ENCODE measurements at places on chromosomes 2 and 18.

DNA sequence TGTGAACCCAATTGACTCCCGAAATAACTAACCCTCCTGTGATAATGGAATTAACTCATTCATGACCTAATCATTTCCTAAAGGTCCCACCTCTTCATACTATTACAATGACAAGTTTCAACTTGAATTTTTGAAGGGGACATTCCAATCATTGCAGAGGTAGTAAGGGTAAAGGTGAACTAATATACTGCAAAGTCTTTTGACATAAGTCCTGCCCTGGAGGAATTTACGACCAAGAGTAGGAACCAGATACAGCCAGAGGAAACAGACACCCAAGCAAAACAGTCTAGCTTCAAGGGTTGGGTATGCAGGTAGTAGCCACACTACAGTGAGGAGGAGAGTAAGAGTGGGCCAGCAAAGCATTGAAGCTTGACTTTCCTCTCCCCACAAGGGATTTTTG is 1.2 kb upstream of the SRBD1 start:
- no peak for DNase-seq

DNA sequence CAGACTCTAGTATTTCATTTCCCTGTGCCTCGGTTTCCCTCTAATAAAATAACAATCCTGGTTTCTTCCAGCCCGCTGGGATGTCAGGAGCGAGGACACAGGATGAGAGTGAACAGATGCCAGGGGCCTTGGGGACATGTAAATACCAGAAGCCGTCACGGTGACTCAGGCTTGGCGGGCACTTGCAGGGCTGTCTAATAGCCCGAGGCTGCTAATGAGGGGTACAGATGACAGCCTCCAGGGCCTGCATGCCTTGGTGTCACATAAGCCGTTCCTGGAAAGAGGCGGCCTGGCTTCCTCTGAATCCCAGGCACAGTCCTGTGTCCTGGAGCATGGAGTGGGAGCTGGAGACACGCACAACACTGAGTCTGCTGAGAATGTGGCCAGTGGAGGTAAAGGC is 28.2 kb downstream of the HS1BP3 start:
- no peak for DNase-seq

DNA sequence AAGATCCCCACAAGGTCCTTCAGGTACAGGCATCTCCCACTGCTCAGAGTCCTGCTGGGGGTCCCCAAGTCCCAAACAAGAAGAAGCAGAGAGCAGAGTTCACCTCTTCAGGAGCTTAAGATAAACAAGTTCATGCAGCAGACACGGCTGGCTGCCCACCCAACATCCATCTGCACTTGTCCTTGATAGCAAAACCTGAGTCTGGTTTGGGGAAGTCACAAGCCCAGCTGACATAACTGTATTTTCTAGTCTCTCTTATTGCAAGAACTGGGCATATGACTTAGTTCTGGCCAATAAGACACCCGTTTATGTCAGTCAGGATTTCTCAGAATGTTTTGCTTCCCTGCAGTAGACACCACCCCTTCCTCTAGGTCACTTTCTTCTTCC is 31.8 kb downstream of the AFF3 start:
- no peak for DNase-seq

DNA sequence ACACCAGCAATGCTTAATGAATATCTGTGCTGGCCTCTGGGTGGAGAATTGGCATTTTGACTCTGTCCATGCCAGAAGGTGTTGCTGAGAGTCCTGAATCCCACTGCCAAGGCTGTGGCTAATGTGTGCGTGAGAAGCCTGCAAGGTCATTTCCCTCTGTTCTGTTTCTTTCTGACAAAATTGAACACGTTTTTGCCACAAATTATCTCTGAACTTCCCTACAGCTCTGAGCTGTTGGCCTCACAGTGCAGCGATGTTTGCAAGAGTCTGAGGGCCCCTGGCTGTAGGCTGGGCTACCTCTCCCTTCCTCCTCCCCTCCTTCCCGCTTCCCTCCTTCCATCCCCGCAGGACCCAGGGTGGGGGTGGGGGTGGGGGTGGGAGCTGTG is 154.1 kb upstream of the HS6ST1 start:
- DNase-seq = no peak

DNA sequence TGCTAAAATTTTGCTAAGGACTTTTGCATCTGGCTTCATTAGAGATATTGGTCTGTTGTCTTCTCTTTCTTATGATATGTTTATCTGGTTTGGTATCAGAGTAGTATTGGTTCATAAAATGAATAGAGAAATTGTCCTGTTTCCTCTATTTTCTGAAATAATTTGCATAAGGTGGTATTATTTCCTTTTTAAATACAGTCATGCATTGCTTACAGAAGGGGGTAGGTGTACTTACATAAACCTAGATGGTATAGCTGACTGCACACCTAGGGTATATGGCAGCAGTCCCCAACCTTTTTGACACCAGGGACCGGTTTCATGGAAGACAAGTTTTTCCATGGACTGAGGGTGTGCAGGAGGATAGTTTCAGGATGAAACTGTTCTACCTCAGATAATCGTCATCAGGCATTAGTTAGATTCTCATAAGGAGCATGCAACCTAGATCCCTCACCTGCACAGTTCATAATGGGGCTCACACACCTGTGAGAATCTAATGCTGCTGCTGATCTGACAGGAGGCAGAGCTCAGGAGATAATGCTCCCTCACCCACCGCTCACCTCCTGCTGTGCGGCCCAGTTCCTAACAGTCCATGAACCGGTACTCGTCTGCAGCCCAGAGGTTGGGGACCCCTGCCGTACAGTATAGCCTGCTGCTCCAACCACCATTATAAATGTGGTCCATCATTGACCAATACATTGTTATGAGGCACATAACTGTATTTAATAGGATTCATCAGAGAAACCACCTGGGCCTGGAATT is 189.2 kb downstream of the FAM210A start:
- DNase-seq = no peak

DNA sequence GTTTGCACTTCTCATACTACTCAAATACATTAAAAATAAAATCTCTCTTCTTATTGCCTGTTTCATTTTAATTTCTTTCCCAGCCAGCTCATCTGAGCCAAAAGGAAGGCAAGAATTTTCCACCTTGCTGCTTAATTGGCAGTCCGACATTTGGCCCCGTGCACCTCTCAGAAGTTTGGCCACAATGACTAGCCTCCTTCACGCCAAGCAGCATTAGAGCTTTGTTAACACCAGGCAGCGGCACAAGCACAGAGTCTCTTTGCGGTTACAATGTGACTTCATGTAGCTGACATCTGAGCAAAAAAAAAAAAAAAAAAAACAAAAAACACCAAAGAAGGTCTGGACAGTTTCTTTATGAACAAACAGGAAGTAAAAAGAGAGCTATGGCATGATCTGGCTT is 248.9 kb downstream of the OSR1 start:
- no peak for DNase-seq

- DNase-seq = no peak
These were observed 26.8 kb downstream of the RHBDD1 start for GRCh38 chr2:226862623-226863022.

GRCh38 chr2:209141142-209141541 is 282.7 kb upstream of the MAP2 start:
- no peak for DNase-seq

DNA sequence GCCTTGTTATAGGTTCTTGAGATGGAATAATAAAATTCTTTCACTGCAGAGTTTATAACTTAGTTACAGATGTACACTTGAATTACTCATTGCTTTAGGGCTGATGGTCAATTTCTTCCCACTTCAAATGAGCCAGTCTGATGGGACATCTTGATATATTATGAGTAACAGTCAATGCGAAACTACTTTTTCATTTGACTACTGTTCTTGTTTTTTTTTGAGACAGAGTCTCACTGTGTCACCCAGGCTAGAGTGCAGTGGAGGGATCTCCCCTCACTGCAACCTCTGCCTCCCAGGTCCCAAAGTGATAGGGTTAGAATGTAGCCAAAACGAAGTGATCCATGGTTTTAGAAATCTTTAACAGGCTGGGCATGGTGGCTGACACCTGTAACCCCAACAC is 57.1 kb downstream of the ST3GAL5 start:
- DNase-seq = no peak

- DNase-seq = peak; percentile 41
These were observed 14.4 kb upstream of the SP140L start for GRCh38 chr2:230312638-230313037.

GRCh38 chr2:239268549-239268948 is 132.3 kb downstream of the HDAC4 start:
- no peak for DNase-seq

DNA sequence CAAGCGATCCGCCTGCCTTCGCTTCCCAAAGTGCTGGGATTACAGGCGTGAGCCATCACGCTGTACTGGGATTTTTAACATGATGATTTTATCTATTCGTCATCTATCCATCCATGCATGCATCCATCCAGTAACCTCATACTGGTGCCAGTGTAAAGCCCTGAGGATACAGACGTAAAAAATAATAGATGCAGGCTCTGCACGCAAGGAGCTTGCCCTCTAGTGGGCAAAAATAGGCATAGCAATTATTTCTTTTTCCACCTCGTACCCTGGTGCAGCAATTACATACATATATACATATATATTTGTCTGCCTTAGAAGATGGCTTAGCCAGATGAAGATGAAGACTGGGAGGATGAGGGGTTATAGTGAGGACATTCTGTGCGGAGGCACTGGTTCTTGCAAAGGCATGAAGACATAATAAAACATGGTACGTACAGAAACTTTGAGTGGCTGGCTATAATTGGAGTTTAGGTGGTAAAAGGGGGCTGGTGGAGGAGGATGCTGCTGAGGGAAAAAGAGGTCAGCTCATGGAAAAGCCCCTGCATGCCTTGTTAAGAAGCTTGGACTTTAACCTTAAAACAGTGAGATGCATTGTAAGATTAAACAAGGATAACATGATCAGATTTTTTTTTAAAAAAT is 19.6 kb upstream of the RPIA start:
- DNase-seq = peak; percentile 72

DNA sequence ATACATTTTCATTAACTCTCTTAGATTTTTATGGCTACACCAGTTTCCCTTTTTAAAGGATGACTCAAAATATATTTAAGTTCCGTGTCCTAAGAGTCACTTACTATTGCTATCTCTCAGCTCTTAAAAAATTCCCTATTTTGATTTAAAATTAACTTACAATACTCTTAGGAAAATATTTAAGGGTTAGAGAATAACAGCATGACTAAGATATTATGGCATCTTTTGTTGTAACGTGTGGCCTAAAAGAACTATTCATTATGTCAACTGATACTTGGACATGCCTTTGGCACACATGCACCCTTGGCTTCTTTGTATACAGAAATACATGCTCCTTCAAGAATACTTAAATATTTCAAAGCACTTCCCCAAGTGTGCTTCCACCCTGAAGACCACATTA is 42.3 kb downstream of the SCN3A start:
- peak; percentile 2 for DNase-seq

All from GM03348 (cell line).